Uterus (tissue), 4 donors: ENCODE measurements at places on chromosomes 4 and X.

- no peak overlapping the region for H3K4me3 ChIP-seq
- H3K27me3 ChIP-seq: no peaks in the 10 kb centered on the region
- no peaks in the 10 kb centered on the region for H3K4me1 ChIP-seq
- H3K36me3 ChIP-seq: no peaks in the 10 kb centered on the region
- no peak overlapping the region for H3K27ac ChIP-seq
- no peak for DNase-seq
These were observed 96.1 kb downstream of the ARHGAP24 start for GRCh38 chr4:85571008-85571407.

DNA sequence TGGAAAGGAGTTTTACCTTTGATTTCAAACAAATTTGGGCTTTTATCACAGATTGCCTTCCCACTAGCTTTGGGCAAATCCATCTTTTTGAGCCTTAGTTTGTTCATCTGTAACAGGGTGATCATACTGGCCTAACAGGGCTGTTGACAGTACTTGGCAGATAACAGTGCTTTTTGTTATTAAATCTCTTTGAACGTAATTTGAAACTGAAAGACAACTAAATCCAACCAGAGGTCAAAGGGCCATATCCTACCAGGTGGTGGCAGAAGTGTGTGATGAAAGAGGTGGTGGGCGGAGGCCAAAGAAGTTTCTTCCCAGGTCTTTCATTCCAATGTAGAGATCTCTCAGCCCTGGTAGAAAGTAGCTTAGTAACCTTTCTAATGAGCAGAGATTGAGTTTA, 35.2 kb upstream of the TADA2B start:
- no peaks in the 10 kb centered on the region for H3K36me3 ChIP-seq
- no peaks in the 10 kb centered on the region for H3K27me3 ChIP-seq
- H3K4me3 ChIP-seq: no peak overlapping the region
- no peak for DNase-seq

DNA sequence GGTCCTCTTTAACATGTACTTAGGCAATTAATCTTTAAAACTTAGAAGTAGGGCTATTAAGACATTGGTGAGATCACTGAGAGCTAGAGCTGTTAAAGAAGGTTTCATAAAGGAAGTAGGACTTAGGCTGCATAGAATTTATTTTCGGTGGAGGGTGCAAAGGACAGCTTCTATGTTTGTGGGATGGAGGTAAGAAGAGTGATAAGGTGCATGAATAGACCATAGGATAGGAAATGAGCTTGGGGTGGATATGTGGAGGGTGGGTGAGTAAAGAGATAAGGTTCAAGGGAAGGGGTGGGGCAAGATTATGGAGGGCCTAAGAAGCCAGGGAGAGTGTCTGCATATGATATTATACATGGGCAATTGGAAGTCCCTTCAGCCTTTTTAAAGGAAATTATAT, 15.9 kb downstream of the RTL9 start:
- H3K4me1 ChIP-seq: no peaks in the 10 kb centered on the region
- H3K36me3 ChIP-seq: no peaks in the 10 kb centered on the region
- no peaks in the 10 kb centered on the region for H3K27me3 ChIP-seq
- no peak overlapping the region for H3K27ac ChIP-seq
- no peak overlapping the region for H3K4me3 ChIP-seq

- no peaks in the 10 kb centered on the region for H3K27me3 ChIP-seq
- H3K4me3 ChIP-seq: no peak overlapping the region
- H3K27ac ChIP-seq: no peak overlapping the region
These were observed 103.5 kb downstream of the RPA4 start for GRCh38 chrX:96987228-96987627.

GRCh38 chrX:123771449-123772064, 38.7 kb upstream of the THOC2 start:
- H3K4me3 ChIP-seq: no peak overlapping the region
- no peaks in the 10 kb centered on the region for H3K27me3 ChIP-seq
- DNase-seq: no peak
- H3K27ac ChIP-seq: no peak overlapping the region
